ENCODE measurements at places on chromosomes 6 and 20. TPM values are rescaled to one million over a fixed set of nuclear protein-coding genes. Genes with fewer than 3 reads are reported as not detected.

Gene CGA
- total RNA-seq, result not detected

Gene TOMM6
- 38.3 TPM for total RNA-seq

Gene RGS19
- total RNA-seq, result 9.8 TPM

Gene C4B
- 4.1 TPM for total RNA-seq

Gene PPP1R3G
- total RNA-seq, result 3.8 TPM

All from fibroblast of the aortic adventitia (primary cell).